ENCODE measurements at places on chromosomes 4 and X.

GRCh38 chr4:145868637-145869409 lies 69.8 kb downstream of the ZNF827 start:
- no peak for DNase-seq

DNA sequence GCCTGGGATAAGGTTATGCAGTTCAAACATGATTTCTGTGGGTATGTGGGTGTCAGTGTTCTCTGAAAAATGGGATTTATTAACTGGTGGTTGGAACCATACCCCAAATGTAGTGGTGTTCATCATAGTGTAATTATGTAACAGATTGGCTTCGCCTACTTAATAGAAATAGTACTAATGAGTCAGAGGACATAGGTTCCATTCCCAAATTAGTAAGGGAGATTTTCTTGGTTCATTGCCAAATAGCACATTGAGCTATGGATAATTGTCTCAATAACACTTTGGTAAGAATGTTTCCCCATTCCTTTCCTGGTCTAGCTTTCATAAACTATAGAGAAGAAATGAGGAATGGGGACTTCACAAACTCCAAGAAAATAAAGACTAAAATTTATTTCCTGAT lies 20.5 kb upstream of the CYBB start:
- no peak for DNase-seq

DNA sequence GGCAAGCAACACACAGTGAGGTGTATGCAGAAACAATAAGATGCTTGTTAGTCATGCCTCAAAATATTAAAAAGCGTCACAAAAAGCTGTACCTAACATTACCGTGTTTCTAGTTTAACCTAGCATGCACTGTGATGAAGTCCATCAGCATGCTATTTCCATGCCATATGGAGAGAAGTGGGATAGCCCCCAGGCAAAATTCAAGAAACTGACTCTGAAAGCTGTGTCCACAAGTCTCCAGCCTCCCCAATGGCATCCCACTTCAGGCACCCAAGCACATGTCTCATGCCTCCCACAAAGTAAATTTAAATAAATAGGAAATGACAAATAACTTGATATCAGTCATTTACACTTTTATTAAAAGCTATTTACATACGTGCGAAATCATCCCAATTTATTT lies 10.8 kb downstream of the GABRA2 start:
- no peak for DNase-seq

DNA sequence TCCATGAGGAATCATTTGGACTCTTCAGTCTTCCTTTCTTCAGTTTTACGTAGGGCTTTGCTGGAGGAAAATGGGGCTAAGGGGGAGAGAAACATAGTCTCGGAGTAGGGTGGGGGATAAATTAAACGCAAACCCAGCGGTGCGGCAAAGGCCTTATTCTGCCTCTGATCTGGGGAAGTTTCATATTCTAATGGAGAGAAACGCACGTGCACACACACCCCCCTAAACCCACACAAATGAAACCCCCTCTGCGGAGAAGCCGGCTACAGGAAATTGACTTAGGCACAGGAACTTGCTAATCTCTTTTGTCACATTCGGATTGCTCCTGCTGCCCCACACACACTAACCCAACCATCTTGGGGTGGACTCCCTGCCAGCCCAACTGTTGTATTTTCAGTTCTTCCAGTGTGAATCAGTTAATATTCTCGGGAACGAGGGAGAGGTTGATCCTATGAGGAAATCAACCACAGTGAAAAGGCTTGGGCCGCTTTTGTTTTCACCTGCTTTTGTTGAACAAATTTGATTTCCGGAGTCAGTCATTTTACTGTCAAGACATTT lies at the start of gene RHOH:
Gene RHOH (plus strand): TSS at position 308 of the 558 bp plus-strand sequence. CDS start 46,356 bp downstream, outside the sequence.
- no peak for DNase-seq

GRCh38 chr4:139986689-139987501 lies 167.1 kb downstream of the MAML3 start:
- no peak for DNase-seq

- no peak for DNase-seq
These were observed 21.3 kb downstream of the ANK2 start for GRCh38 chr4:113070755-113071154.

- DNase-seq, result no peak
These were observed 195.8 kb downstream of the PDHA2 start for GRCh38 chr4:96035727-96036126.

DNA sequence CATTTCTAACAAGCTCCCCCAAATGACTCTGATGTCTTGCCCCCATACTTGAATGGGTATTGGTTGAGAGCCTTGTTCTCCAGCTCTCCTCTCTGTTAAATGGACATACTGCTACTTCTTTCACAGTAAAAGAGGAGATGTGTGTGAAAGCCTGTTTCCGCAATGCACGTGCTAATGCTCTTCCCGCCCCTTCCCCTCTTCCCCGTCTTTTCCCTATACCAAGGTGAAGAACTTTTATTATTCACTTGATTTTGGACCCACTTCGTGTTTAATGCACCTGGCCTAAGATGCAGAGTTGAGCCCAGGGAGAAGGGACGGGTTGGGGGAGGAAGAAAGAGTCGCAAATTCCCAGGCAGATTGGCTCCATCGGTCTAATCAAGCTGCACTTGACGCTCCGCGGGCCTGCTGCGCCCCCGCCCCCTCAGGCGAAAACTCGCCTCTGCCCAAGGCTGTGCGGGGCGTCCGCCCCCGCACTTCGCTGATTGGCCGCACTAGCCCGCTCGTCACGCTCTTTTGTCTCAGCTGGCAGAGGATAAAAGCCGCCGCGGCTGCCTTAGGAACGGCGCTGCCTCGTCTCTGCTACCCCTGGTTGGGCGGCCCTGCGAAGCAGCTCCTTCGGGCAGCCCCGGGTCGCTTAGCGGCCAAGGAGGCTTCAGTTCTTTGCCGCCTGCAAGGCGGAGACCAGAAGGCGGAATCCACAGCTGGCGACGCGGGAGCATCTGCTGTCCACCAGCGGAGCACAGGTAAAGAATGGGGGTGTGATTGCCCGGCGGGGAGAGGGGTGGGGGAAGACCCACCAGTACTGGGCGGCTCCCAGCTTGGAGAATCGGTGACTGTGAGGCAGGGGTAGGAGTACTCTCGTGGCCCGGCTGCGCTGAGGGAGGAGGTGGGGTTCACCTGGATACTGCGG lies at the start of gene ZCCHC12:
Gene ZCCHC12 (plus strand): TSS at position 562 of the 910 bp plus-strand sequence. CDS start 1,421 bp downstream, outside the sequence.
- peak; percentile 44 for DNase-seq

All from Peyer's patch (tissue), 4 donors.